Lung (tissue), 17 donors: ENCODE measurements at places on chromosomes 2 and 18. TPM values are rescaled to one million over a fixed set of nuclear protein-coding genes. Genes with fewer than 3 reads are reported as not detected.

Gene ATRAID
- total RNA-seq = 107 TPM

Gene TMEM247
- not detected for total RNA-seq

Gene LTBP1
- 46.1 TPM for total RNA-seq

Gene APCDD1
- 77.4 TPM for total RNA-seq

Gene ANTXR1
- total RNA-seq = 81.0 TPM

Gene RESP18
- not detected for total RNA-seq

Gene TTN
- total RNA-seq = 28.2 TPM

Gene SIX3
- 0.06 TPM for total RNA-seq

Gene LRRC30
- not detected for total RNA-seq

Gene SNORC
- total RNA-seq = 2.1 TPM
